H9 (cell line): ENCODE measurements at places on chromosomes 5 and 9.

DNA sequence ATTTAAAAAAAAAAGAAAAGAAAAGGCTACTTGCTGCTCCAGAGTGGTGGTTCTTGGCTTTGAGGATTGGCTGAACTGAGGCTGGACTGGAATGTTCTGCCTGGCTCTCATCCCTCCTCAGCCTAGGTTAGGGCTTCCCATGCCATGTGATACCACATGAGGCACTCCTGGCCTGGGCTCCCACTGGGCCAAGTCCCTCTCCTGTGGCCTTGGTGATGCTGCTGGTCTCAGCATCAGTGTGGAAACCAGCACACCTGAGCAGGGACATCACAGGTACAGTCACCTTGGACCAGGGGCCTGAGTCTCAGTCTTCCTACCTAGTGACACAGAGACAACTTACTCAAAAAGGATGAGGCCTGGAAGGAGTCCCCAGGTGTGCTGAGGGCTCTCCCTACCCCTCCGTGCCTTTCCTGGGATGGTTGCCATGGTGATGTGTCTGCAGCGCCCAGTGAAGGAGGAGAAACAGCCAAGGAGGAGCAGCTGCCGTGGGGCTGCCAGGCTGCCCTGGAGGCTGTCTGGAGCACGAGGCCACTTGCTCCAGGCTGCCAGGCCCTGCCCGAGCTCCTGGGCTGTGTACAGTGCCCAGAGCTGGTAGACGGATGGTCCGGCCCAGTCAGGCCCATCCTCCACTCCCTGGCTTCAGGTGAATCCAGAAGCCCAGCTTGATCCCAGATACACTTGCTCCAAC, 71.0 kb downstream of the WNK2 start:
- H3K4me1 ChIP-seq, result no peaks in the 10 kb centered on the region
- no peak overlapping the region for H3K27ac ChIP-seq
- H3K36me3 ChIP-seq, result peaks cover 12% of the 10 kb centered on the region
- H3K4me3 ChIP-seq, result no peak overlapping the region

DNA sequence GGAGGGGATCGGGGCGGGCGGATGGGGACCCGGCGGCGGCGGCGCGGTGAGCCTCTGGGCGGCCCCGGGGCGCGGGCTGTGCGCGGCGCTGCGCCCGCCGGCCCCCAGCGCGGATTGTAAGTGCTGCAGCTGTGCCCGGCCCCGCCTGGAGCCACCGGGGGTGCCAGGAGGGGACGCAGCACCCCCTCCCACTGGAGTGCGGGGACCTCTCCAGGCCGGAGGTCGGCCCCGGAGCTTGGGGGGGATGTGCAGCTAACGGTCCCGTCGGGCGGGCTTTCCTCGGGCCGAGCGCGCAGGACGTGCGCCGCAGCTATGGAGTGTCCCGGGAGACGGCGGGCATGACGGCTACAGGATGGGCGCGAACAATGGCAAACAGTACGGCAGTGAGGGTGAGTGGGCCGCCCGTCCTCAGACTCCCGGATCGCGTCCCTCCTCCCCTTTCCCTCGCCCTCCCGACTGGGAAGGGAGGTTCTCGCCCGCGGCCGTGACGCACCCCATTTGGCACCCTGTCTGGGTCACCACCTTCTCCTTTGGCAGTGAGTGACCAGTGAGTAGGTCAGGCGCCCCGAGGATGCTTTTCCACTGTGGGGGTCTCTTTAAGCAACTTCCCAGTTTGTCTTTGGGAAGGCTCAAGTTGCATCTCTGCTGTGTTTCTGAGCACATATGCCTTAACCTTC, 483 bp downstream of the FBXL7 start:
- peak overlapping the region; percentile 77 for H3K4me3 ChIP-seq
- H3K27me3 ChIP-seq, result no peaks in the 10 kb centered on the region
- no peak overlapping the region for H3K27ac ChIP-seq
- peak; percentile 46 for DNase-seq
- H3K36me3 ChIP-seq, result peaks cover 11% of the 10 kb centered on the region
- H3K4me1 ChIP-seq, result no peaks in the 10 kb centered on the region

DNA sequence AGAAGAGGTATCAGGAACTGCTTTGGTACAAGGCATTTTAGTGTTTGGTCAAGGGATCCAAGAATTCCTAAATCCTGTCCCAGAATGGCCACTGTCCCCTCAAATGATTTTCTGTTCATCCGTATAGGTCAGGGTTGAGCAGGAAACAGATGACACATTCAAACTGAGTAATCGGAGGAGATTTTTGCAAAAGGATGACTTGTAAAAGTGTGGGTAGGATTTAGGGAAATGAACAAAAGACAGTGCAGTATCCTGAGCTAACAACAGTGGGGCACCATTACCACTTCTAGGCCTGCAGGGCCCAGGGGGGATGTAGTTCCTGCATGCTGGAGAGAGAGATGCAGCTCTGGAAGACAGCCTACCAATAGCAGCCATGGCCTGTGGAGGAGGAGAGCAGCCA, 290.1 kb downstream of the ZSWIM6 start:
- H3K4me1 ChIP-seq, result no peaks in the 10 kb centered on the region; the same call in 1 of the 2 replicates
- DNase-seq, result no peak
- H3K27me3 ChIP-seq, result no peaks in the 10 kb centered on the region
- H3K36me3 ChIP-seq, result no peaks in the 10 kb centered on the region
- no peak overlapping the region for H3K4me3 ChIP-seq
- no peak overlapping the region for H3K27ac ChIP-seq

DNA sequence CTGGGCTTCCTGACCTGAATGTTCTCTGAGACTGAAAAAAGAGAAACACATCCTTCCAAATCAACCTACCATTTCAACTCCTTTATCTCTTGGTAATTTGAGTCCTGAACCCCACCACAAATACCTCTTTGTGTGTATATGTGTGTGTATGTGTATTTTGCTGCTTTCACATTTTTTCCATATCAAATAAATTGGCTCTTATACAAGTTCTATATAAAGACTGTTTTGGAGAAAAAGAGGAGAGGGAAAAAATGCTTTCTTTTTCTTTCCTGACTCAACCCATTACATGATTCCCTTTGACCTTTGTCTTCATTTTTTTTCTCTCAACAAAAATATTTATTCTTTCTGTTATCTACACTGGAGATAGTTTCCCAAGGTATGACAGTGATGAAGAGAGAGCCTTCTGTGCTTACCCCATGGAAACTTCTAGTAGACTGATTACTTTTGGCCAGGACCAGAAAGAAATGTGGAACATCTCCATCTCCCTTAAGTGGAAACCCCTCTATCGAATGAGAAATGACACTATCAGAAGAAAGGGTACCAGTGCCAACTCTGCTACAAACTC, 85.3 kb downstream of the PAPPA start:
- H3K36me3 ChIP-seq, result no peaks in the 10 kb centered on the region
- no peaks in the 10 kb centered on the region for H3K27me3 ChIP-seq

DNA sequence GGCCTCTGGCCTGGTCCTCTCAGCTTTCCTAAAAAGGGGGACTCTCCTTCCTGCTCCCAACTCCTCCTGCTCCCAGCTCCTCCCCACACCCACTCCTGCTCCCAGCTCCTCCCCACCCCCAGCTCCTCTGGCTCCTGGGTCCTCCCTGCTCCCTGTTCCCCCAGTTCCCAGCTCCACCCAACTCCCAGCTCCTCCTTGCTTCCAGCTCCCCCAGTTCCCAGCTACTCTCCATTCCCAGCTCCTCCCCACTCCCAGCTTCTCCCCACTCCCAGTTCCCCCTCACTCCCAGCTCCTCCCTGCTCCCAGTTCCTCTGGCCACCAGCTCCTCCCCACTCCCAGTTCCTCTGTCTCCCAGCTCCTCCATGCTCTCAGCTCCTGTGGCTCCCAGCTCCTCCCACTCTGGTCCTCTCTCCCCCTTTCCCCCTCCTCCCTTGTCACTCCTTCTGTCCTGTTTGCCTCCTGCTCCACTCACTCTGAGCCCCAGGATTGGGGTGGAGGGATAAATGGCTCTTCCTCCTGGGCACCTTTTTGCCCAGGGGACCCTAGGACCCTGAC, 75.7 kb downstream of the KCNT1 start:
- H3K4me1 ChIP-seq, result no peaks in the 10 kb centered on the region
- DNase-seq, result no peak
- H3K4me3 ChIP-seq, result no peak overlapping the region
- no peaks in the 10 kb centered on the region for H3K36me3 ChIP-seq

GRCh38 chr9:126439402-126439765, 112.8 kb downstream of the MVB12B start:
- no peak for DNase-seq
- H3K36me3 ChIP-seq, result no peaks in the 10 kb centered on the region
- no peak overlapping the region for H3K4me3 ChIP-seq
- H3K4me1 ChIP-seq, result no peaks in the 10 kb centered on the region

DNA sequence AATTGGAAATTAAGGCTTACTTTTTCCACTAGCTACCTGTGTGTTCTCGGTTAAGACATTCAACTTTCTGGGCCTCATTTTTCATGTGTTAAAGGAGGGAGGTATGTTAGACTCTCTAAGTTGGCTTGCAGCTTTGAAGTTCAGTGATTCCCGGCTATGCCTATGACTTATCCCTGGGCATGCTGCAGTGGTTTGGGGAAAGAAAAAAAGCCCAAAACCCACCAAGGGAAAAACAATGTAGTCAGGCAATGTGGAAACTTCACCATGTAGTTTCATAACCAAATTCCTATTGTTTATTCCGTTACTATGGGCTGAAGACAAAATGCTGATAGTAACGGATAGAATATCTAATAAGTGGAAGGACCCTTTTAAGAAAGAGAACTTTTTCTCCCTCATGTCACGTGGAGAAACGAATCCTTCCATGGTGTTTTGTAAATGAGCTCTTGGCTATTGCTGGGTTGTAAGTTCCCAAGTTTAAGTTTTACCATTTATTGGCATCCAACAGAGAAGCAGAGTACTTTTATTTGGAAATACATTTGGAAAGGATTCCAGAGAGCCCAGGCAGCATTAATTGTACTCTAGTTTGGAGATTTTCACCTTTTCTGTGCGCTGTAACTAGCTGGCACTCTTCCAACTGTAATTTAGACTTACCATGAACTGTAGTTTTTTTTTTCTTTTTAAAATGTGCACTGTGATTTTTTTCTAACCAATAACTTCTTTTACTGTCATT, 84.9 kb upstream of the MPDZ start:
- no peaks in the 10 kb centered on the region for H3K27me3 ChIP-seq
- H3K36me3 ChIP-seq, result no peaks in the 10 kb centered on the region
- H3K4me1 ChIP-seq, result no peaks in the 10 kb centered on the region
- no peak overlapping the region for H3K27ac ChIP-seq
- no peak for DNase-seq

DNA sequence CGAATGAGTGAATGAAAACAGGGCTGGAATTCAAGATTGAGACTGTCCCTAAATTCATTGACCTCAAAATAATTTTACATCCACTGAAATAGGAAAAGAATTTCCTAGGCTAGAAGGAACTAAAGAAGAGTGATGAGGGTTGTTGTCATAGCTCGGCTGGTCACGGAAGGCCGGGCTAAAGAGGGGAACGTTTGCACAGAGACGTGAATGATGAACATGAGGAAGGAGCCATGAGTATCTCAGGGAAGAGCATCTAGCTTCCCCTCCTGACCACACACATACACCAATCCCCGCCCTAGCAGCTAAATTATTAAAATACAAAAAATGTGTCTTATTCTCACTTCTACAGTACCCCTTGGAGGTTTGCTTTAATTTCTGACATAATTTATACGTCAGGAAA, 124.4 kb upstream of the ABCA1 start:
- H3K4me3 ChIP-seq, result no peak overlapping the region
- H3K27ac ChIP-seq, result no peak overlapping the region
- H3K36me3 ChIP-seq, result no peaks in the 10 kb centered on the region
- no peak for DNase-seq
- H3K27me3 ChIP-seq, result no peaks in the 10 kb centered on the region
